ENCODE measurements at places on chromosomes 12 and 14.

DNA sequence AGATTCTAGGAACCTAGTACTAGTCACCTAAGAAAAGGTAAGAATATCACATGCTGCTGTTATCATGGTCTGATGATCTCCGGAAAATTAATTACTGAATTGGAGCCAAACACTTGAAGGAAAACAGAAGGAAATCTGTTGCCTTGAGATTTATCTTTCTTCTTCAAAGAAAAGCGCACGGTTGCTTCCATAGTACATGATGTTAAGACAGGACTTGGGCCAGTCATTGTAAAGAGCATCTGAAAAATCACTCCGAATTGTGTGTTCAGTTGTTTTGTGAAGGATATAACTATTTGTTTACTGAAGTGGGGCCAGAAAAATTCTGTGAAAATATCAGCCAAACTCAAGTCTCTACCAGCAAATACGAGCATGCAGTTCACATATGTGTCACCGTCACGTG is 134.9 kb upstream of the FOXN3 start:
- no peak for DNase-seq

DNA sequence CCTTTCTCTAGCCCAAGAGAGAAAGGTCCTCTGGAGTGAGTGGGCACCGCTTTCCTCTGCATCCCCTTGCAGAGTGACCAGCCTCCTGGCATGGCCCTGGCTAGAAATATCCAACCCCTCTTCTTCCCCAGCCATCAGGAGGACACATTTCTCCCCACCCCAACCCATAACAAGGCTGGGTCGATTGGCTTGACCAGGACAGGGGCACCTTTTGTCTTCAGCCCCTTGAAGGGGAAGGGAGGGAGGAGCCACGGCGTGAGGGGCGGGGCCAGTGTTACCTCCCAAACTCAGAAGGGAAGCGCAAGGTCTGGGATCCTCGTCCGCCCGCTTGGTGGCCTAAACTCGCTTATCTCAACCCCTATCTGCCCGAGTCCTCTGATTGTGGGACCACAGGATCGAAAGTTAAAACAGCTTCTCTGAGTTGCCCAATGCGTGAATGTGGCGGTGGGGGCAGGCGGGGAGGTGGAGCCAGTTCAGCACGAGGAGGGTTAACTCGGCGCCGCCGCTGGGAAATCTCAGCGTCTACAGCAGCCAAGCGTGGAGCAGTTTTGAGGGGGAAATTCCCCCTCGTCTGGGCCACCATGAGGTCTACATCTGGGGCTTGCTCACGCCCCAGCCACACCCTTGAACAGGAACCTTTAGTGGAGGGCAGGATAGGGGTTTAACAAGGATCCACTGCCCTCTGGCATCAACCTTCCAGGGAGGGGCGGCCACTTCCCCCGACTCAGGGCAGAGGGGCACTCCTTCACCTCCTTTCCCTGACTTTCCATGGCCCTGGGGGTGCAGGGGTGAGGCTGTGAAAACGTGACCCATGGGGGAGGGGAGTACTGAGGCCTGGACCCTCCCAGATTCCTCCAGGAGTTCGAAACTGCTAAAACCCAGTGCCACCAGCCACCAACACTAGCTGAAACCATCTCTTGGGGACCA is 795 bp downstream of the STAT6 start:
- DNase-seq: peak; percentile 27

DNA sequence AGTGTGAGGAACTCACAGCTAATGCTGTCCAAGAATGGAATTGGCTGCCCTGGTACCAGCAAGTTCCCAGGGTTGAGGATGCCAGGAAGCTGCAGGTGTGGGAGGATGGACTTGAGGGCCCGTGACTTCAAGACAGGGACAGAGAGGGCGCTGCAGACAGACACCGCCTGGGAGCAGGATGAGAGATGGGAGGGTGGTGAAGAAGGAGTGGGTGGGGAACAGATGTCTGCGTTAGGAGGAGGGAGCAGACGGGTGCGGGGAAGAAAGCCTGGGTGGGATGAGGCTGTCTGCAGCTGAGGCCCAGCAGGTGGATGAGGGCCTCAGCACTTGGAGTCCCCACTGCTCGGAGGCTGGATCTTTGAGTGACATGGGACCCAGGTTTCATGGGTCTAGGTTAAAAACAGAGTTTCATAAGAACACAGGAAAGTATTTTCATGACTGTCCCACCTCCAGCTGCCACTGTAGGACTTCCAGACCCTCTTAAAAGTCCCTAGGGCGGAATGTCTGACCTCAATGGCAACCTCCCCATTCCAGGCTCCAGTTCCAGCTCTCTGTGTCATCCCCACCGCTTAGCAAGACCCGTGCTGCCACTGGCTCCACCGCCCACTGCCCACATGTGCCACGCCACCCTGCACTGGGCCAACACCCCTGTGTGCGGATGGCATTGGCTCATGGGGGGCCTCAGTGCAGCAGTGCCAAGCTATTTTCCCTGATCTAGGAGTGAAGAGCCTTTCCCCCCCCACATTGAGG is 70.3 kb upstream of the SCN8A start:
- no peak for DNase-seq

DNA sequence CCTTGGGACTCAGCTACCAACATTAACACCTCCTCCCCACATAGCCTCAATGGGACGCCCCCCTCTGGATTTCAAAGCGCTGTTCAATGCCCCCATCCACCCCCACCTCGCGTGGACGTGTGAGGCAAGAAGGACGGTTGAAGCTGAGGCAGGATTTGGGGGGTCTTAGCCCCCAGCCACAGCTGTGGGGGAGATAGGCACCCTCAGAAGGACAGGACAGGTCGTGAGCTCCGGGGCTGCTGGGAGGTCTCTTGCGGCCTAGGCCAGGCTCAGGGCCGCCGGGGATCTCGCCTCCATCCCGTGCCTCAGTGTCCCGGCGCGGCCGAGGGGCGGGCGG is 8.3 kb upstream of the SP7 start:
- no peak for DNase-seq

DNA sequence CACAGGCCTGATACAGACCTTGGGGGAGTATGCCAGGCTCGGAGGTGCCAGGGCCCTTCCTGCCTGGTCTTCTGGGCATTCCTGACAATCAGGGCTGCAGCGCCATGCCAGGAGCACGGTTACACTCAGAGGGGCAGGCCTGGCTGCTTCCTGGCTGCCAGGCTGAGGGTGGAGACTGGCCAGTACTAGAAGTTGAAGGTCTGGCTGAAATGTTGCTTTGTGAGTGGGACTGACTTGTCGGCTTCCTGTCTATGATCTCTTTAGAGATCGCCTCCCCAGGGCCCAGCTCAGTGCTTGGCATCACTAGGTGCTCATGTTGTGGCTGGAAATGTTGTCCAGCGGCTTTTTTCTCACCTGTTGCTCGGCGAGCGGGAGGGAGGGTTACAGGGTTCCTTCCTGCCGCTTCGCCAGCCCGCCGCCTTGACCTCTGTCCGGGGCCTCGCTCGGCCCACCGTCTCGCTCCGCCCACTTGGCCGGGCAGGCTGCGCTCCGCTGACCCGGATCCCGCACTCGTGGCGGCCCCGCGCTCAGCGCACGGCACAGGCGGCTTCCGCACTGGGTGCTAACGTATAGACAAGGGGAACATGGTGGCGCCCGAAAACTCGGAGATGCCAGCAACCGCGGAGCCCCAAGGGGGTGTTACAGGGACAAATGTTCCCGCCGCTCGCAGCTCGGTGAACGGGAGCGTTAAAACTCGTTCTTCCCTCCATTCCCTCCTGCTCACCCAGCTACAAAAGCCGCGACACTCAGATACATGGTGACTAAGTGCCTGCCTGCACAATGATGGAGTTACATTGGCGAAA is 32.6 kb downstream of the PAPLN start:
- DNase-seq: no peak

DNA sequence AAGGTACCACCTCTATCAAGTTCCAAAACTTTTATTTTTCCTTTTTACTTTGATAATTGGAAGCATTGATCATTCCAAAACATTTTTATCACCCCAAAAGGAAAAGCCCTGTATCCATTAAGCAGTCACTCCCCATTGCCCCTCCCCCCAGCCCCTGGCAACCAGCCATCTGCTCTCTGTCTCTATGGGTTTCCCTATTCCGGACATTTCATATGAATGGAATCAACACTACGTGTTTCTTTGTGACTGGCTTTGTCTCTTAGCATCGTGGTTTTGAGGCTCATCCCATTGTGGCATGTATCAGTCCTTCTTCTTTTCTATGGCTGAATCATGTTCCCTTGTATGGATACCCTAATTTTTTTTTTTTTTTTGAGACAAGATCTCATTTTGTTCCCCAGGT is 18.0 kb upstream of the PHETA1 start:
- DNase-seq: no peak

DNA sequence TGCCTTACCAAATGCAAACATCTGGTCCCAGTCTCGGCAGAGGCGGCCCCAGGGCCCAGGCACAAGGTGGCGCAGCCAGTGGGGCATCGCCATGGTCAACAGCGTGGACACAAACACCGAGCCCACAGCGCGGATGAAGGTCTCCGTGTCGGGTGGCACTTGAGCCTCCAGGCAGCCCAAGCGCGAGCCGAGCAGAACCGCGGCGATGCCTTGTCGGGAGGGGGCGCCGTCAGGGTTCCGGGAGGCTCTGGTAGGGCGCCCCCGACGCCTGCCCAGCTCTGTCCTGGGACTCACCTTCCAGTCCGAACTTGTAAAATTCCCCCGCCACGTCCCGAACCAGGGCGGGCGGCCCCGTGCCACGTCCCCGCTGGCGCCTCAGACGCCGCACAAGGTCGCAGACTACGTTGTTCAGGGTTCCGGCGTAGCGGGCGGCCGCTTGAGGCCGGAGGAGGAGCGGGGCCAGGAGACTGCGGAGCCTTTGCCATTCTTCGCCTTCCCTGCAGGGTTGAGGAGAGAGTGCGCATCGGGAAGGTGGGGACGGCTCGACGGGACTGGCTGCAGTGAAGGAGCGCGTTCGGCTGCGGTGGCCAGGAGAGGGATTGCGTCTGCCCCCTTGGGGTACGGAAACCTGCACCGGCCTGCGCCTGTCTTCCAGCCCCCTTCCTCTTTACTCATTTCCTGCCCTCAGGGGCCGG is 1.7 kb downstream of the CYP27B1 start:
- DNase-seq: no peak

- DNase-seq: no peak
These were observed 6.1 kb downstream of the SLCO1A2 start for GRCh38 chr12:21328578-21328977.

DNA sequence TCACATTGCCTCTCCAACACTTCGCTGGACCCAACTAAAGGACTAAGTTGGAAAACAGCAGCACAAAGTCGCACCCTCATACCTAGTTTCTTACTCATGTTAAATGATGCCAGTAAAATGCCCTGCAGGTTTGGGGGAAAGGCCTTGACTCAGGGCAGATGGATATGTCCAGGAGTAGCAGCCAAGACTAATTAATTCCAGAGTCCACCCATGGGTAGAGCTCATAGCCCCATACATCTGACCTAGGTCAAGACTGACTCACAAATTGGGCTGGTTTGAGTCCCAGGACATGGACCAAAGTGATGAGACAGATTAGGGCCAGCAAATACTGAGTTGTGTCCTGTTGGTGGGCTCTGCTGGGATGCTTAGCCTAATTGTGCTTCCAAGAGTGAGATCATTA is 224.0 kb upstream of the BTG1 start:
- DNase-seq: no peak

DNA sequence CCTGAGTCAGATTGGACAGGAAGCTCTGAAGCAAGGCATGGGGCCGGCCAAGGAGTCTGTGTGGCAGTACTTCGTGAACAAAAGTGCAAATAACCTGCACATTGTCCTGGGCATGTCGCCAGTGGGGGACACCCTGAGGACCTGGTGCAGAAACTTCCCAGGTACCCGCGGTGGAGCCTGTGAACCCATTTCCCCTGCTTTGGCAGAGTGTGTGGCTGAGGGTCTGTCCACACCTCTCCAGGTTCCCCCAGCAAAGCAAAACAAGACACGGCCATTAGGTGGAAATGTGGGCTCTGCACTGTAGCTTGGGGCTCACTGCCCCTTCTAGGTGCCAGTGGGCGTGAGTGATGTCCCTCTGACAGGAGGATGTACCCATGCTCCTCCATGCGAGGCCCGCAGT is 79.4 kb downstream of the CCDC92 start:
- DNase-seq: no peak

GRCh38 chr14:75941030-75941429 is 40.8 kb downstream of the TGFB3 start:
- no peak for DNase-seq

GRCh38 chr12:93852173-93852591 is 175.0 kb downstream of the CRADD start:
- DNase-seq: no peak

DNA sequence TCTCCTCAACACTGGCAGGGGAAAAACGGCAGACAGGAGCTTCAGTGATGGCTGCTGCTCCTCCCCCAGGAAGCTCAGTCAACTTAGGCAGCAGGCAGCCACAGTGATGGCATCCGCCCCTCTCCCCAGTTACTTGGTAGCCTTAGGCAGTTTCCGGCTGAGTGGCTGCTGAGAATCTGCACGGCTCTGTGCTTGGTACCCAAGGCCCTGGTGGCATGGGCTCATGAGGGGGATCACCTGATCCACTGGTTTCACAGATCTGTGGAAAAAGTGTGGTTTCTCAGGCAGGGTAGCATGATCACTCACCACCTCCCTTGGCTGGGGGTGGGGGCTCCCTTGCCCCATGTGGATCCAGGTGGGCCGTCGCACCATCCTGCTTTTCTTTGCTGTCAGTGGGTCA is 244.6 kb upstream of the MDGA2 start:
- DNase-seq: no peak

DNA sequence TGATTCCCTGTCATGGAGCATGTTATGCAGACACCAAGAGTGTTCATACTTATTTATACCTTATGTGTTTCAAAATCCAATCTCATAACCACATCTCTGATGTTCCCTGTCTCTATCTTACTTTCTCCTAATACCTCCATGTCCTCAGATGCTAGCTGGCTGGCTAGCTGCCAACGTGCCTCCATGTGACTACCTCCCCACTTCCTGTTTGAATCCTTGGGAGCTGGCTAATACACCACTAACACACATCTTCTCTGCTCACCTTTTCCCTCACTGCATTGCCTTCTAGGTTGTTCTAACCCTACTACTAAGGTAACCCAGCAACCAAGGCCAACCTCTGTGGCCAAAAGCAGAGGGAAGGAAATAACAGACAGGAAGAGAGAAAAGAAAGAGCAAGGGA is 27.3 kb downstream of the TTC5 start:
- no peak for DNase-seq

GRCh38 chr12:57756406-57757341 is 1.8 kb downstream of the MARCHF9 start:
- peak; percentile 24 for DNase-seq

- no peak for DNase-seq
These were observed 34.8 kb upstream of the TESC start for GRCh38 chr12:117134059-117134458.

DNA sequence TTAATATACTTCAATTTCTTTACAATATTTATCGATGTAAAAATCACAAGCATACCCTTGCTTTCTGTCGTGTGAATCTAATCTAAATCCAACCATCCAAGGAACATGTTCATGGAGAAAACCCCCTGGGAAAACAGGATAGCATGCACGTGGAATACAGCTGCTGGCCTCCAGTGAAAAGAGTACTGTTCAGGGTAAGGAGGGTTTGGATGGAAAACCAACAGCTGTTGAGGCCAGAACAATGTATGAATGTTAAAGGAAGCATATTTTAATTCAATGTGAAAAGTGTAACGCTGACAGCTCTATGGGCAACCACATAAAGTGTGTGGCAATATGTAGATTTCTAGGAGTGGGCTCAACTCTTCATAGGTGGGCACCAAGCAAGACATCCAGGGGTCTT is 344.0 kb downstream of the TMEM132D start:
- no peak for DNase-seq

GRCh38 chr12:119011231-119011630 is 29.9 kb downstream of the SRRM4 start:
- DNase-seq: no peak
